ENCODE measurements at places on chromosomes 2 and 18.

- DNase-seq, result no peak
Measured at GRCh38 chr18:62729487-62730386, 14.4 kb downstream of the PHLPP1 start.

DNA sequence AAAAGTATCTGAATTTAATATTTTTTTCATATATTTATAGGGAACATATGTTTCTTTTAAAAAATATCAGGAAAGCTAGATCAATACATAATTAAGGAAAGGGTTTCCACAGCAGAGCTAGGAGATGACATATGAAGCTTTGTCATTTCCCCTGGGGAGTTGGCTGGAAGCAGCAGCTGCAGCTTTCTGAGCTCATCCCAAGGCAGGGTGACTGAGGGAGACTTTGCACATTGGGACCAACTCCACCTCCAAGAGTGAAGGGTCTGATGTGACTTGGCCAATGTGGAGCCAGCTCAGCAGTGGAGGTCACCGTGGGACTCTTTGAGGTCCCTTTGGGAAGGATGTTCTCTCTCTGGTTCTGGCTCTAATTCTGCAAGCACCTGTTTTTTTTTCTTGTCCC is 315.1 kb downstream of the RDH14 start:
- DNase-seq, result no peak

GRCh38 chr2:224887141-224887540 is 155.1 kb downstream of the DOCK10 start:
- DNase-seq, result no peak

- no peak for DNase-seq
Measured at GRCh38 chr18:2538236-2538635, 33.1 kb downstream of the METTL4 start.

GRCh38 chr18:25166113-25166512 is 185.9 kb downstream of the ZNF521 start:
- no peak for DNase-seq

- DNase-seq, result no peak
Measured at GRCh38 chr2:174585657-174586252, 11.8 kb downstream of the WIPF1 start.

GRCh38 chr2:53785366-53785765 is 1.4 kb downstream of the ASB3 start:
- no peak for DNase-seq

DNA sequence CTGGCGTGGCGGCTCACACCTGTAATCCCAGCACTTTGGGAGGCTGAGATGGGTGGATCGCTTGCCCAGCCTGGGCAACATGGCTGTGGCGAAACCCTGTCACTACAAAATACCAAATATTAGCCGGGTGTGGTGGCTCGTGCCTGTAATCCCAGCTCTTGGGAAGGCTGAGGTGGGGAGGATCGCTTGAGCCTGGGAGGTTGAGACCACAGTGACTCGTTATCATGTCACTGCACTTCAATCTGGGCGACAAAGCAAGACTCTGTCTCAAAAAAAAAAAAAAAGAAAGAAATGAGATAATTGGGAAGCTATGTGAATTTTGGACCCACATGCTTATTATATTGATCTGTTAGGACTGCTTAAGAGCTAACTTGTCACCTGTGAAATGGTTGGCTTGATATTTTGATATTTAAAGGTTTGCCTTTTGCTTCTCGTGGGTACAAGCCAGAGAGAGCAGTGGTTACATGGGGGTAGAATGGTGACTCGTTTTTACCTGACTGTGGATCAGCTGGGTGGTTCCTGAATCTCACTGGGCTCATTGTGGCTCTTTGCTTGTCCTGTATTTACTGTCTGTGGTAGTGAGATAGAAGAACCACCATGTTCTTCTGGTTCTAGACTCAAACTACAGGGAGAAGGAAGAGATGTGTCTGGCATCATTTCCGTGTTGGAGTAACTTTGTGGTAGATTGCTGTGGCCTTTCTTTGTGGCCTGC is 28.9 kb downstream of the ZNF532 start:
- DNase-seq, result no peak

DNA sequence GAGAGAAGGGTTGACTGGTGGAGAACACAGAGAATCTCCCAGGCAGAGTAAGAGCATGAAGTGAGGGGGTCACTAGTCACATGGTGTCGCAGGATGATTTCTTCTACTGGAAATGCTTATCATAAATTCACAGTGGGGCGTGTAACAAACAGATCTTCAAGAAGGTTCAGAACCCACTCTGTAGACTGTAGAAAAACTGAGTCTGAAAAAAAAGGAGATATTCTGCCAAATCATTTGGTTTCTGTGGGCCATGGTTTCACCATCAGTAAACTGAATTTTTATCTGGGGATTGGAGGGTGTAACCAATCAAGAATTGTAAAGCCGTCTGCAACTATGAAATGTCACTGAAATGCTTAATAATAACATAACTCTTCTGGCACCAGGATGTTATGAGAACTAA is 15.0 kb downstream of the TPGS2 start:
- no peak for DNase-seq
